ENCODE measurements at places on chromosomes 4 and X. TPM values are rescaled to one million over a fixed set of nuclear protein-coding genes. Genes with fewer than 3 reads are reported as not detected.

GPAT3 gene
- total RNA-seq = 1.1 TPM

TMEM131L gene
- total RNA-seq = 85.2 TPM

C4orf54 gene
- total RNA-seq = not detected

CTAG2 gene
- not detected for total RNA-seq

CSAG1 gene
- total RNA-seq = not detected

MAPK10 gene
- total RNA-seq = 1.5 TPM

TCP11X2 gene
- not detected for total RNA-seq

VEGFC gene
- not detected for total RNA-seq

RTL3 gene
- total RNA-seq = 0.23 TPM

CFAP299 gene
- total RNA-seq = not detected

USP53 gene
- total RNA-seq = 2.9 TPM

PPARGC1A gene
- not detected for total RNA-seq

PRR32 gene
- total RNA-seq = not detected

- H3K4me1 ChIP-seq = no peaks in the 10 kb centered on the region
- no peaks in the 10 kb centered on the region for H3K36me3 ChIP-seq
- no peak overlapping the region for H3K27ac ChIP-seq
- H3K4me3 ChIP-seq = no peak overlapping the region
These were observed 43.1 kb downstream of the ATRX start for GRCh38 chrX:77742788-77743476.

DNA sequence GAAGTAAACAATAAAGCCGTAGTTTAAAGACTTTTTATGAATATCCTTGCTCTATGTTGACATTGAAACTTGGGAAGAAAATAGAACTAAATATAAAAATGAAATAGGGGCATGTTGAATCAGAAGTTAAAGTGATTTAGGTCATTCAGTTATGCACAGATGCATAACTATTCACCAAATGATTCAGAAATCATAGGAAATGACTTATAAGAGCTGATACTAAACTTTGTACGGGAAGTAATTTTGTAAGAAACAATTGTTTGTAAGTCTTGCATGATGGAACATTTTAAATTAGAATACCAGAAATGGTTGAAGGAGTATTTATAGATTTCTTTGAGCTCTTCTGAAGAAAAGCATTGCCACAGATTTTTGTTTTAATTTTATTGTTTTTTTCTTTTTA lies 246.5 kb downstream of the CPE start:
- H3K36me3 ChIP-seq = no peaks in the 10 kb centered on the region
- no peak overlapping the region for H3K27ac ChIP-seq
- H3K4me1 ChIP-seq = no peaks in the 10 kb centered on the region
- H3K27me3 ChIP-seq = no peaks in the 10 kb centered on the region

DNA sequence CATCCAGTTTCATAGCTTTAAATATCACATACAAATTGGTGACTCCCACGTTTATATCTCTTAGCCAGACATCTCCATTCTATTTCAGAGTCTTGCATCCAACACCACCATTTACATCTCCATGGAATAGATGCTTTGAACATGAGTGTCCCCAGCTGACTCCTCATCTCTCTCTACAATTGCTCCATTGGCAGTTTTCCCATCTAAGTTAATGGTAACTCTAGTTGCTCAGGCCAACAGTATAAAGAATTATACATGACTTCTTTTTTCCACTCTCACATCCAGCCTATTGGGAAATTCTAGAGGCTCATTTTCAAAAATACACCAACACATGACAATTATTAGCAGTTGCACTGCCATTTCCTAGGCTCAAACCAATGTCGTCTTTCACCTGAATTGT lies 388.2 kb downstream of the STIM2 start:
- no peak overlapping the region for H3K4me3 ChIP-seq
- no peaks in the 10 kb centered on the region for H3K36me3 ChIP-seq
- H3K27me3 ChIP-seq = no peaks in the 10 kb centered on the region

GRCh38 chr4:7752649-7753048 lies 187.0 kb downstream of the AFAP1 start:
- H3K36me3 ChIP-seq = no peaks in the 10 kb centered on the region
- no peak overlapping the region for H3K4me3 ChIP-seq
- H3K27me3 ChIP-seq = no peaks in the 10 kb centered on the region
- no peaks in the 10 kb centered on the region for H3K4me1 ChIP-seq
- no peak overlapping the region for H3K27ac ChIP-seq

- H3K4me3 ChIP-seq = no peak overlapping the region
- no peaks in the 10 kb centered on the region for H3K27me3 ChIP-seq
- no peaks in the 10 kb centered on the region for H3K4me1 ChIP-seq
- no peak overlapping the region for H3K27ac ChIP-seq
- no peaks in the 10 kb centered on the region for H3K36me3 ChIP-seq
- no peak for DNase-seq
These were observed 33.6 kb downstream of the ELOVL6 start for GRCh38 chr4:110164856-110165255.

DNA sequence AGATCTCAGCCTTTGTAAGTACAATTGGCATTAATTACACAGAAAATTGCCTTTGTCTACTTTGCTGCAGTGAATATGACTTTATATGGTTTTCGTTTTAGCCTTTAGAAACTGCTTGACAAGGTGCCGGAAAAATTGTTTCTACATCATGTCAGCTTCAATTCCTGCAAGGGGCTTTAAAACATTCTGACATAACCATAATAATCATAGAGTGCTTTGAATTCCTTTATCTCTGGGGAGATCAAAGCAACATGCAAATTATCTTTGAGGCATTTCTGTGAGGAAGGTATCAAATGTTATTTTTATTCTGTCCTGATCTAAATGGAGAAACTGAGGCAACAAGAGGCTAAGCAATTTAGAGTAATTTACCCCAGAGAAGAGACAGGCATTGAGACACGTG lies 57.8 kb downstream of the MMRN1 start:
- H3K4me1 ChIP-seq = no peaks in the 10 kb centered on the region
- H3K4me3 ChIP-seq = no peak overlapping the region
- H3K36me3 ChIP-seq = no peaks in the 10 kb centered on the region
- H3K27ac ChIP-seq = no peak overlapping the region
- DNase-seq = no peak
- no peaks in the 10 kb centered on the region for H3K27me3 ChIP-seq

DNA sequence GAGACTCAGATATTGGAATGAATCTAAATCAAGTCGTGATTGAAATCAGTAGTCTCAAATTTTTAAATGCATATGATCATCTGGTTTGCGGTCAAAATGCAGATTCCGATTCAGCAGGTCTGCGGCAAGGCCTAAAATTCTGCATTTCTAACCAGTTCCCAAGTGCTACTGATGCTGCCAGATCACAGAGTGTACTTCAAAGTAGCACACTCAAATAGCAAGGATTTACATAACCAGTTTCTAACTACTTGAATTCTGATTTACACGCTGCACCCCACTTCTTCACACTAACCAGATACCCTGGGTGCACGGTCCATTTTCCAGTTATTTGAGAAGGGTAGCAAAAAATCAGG lies 752 bp downstream of the MBTPS2 start:
- H3K4me3 ChIP-seq = peak overlapping the region; percentile 57
- DNase-seq = no peak
- peak overlapping the region; percentile 65 for H3K27ac ChIP-seq
- H3K4me1 ChIP-seq = no peaks in the 10 kb centered on the region

- H3K36me3 ChIP-seq = no peaks in the 10 kb centered on the region
- no peaks in the 10 kb centered on the region for H3K4me1 ChIP-seq
- H3K4me3 ChIP-seq = no peak overlapping the region
- H3K27me3 ChIP-seq = no peaks in the 10 kb centered on the region
These were observed 40.9 kb upstream of the IL13RA2 start for GRCh38 chrX:115058276-115058675.

DNA sequence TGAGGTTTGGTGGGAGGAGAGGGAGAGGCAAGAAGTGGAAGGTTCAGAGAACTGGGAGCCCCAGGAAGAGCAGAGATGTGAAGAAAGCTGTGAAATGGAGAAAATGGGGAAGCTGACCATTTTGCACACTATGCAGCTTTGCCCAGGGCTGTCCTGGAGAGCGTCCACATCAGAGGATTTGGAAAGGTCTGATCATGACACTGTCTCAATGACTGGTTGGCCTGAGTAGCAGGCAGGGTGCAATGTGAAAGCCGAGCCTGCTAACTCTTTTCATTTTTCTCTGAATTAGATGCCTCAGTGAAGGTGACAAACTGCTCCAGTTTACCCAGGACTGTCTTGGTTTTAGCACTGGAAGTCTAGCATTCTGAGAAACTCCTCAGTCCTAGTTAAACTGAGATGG lies 330.1 kb upstream of the RPS6KA3 start:
- DNase-seq = no peak
- no peak overlapping the region for H3K4me3 ChIP-seq
- no peaks in the 10 kb centered on the region for H3K36me3 ChIP-seq
- H3K27me3 ChIP-seq = no peaks in the 10 kb centered on the region
- no peaks in the 10 kb centered on the region for H3K4me1 ChIP-seq

- no peaks in the 10 kb centered on the region for H3K4me1 ChIP-seq
- H3K36me3 ChIP-seq = no peaks in the 10 kb centered on the region
- no peak for DNase-seq
- H3K4me3 ChIP-seq = no peak overlapping the region
These were observed 143.6 kb downstream of the FNIP2 start for GRCh38 chr4:158912390-158912789.

DNA sequence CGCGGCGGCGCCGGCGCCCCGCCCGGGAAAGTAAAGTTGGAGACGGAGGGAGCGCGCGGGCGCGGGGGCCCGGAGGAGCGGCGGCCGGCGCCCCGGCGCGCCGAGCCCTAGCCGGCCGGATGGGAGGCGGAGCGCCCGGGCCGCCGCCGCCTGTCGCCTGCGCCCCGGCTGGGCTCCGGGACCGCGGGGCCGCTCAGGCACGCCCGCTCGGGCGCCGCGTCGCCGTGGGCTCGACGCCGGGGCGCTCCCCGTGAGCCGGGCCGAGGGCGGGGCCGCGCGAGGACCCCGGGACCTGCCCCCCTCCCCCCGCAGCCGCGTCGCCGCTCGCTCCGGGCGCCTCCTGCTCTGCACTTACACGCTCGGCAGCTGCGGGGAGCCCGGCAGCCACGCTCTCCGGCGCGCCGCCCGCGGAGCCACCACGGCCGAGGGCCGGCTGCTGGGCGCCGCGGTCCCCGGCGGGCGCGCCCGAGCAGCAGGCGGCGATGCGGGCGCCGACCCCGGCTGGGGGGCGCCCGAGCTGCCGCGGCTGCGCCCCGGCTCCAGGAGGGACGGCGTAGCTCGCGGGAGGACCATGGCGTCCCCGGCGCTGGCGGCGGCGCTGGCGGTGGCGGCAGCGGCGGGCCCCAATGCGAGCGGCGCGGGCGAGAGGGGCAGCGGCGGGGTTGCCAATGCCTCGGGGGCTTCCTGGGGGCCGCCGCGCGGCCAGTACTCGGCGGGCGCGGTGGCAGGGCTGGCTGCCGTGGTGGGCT lies at the start of gene ADRA2C:
ADRA2C (plus strand) TSS at position 350 of the 749 bp plus-strand sequence; CDS start at position 572, 222 bp downstream.
- no peak within 1 kb of the TSS for H3K4me3 ChIP-seq
- no peaks in the 10 kb centered on the region for H3K4me1 ChIP-seq
- peaks cover 2% of the 10 kb centered on the region for H3K27me3 ChIP-seq
- H3K27ac ChIP-seq = no peak within 1 kb of the TSS
- DNase-seq = no peak
- no peaks in the 10 kb centered on the region for H3K36me3 ChIP-seq

DNA sequence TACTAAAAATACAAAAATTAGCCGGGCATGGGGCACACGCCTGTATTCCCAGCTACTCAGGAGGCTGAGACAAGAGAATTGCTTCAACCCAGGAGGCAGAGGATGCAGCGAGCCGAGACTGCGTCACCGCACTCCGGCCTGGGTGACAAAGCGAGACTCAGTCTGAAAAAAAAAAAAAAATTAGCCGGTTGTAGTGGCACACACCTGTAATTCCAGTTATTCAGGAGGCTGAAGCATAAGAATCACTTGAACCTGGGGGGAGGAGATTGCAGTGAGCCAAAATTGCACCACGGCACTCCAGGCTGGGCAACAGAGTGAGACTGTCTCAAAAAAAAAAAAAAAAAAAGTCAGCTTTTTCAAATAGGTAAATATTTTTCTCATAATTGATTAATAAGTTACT lies 71.9 kb downstream of the WDFY3 start:
- no peaks in the 10 kb centered on the region for H3K27me3 ChIP-seq
- H3K27ac ChIP-seq = no peak overlapping the region
- no peaks in the 10 kb centered on the region for H3K4me1 ChIP-seq
- no peak for DNase-seq

DNA sequence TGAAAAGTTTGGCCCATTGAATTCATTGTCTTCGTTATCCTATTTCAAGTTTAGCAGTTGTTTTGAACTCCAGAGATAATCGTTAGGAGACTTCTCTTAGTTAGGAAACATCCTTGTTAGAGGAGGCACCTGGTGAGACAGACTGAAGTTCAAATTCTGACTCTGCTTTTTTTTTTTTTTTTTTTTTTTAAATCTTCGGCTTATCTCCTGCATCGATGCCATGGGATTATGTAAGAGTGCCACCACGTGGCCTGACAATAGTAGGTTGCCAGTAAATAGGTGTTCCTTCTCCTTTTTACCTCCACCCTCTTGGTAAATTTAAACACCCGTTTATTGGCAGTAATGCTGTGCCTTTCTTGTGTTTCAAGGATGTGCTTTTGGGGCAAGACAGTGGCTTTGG lies 149.3 kb downstream of the SOWAHB start:
- no peak overlapping the region for H3K4me3 ChIP-seq
- DNase-seq = no peak
- no peaks in the 10 kb centered on the region for H3K36me3 ChIP-seq
- H3K27me3 ChIP-seq = no peaks in the 10 kb centered on the region
- no peaks in the 10 kb centered on the region for H3K4me1 ChIP-seq
- H3K27ac ChIP-seq = no peak overlapping the region

DNA sequence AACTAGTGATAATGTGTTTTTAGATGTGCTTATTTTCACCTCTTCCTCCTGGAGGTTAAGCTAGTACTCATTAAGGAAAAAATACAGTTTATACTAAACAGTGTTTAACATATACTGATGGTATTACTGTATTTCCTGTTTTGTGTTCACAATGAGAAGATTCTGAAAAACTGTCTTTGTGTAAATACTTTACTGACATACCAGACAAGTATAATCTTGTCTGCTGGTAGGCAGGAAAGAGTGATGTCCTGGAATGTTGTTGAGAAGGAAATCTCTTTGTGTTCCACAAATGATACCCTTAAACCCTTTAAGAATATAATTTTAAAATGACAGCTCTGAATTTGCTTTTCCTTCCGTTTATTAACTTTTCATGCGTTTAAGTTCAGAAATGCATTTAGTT lies 205.5 kb upstream of the NUDT6 start:
- H3K36me3 ChIP-seq = no peaks in the 10 kb centered on the region
- H3K4me3 ChIP-seq = no peak overlapping the region
- no peak for DNase-seq

DNA sequence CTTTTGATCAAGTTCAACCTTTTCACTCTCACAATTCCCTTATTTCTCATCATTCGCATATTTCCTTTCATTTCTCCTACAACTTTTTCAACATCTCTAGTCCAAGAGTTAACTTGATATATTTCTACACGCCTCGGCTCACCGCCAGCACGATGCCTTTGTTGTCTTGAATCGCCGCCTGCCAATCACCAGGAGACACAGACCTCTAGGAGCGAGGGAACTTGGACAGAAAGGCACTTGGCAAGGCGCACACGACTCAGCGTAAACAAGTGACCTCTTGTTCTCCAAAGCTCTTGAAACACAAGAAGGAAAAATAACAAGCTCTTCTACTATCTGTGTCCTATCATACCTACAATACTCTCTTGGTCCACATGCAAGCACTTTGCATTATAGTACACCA lies 27.1 kb upstream of the RBMX start:
- no peak for DNase-seq
- H3K36me3 ChIP-seq = no peaks in the 10 kb centered on the region
- no peaks in the 10 kb centered on the region for H3K4me1 ChIP-seq
- no peaks in the 10 kb centered on the region for H3K27me3 ChIP-seq

- no peak overlapping the region for H3K4me3 ChIP-seq
- no peaks in the 10 kb centered on the region for H3K27me3 ChIP-seq
- peak overlapping the region; percentile 38 for H3K27ac ChIP-seq
- peaks cover 22% of the 10 kb centered on the region for H3K4me1 ChIP-seq
- no peak for DNase-seq
These were observed 67.4 kb downstream of the APBB2 start for GRCh38 chr4:41146716-41147506.
